Stimulated activated CD4-positive, alpha-beta T cell treated with anti-CD3 and anti-CD28 coated beads, Interleukin-2, amount 100 ng/mL, for 4 hours (primary cell): ENCODE measurements at places on chromosomes 7 and 10.

DNA sequence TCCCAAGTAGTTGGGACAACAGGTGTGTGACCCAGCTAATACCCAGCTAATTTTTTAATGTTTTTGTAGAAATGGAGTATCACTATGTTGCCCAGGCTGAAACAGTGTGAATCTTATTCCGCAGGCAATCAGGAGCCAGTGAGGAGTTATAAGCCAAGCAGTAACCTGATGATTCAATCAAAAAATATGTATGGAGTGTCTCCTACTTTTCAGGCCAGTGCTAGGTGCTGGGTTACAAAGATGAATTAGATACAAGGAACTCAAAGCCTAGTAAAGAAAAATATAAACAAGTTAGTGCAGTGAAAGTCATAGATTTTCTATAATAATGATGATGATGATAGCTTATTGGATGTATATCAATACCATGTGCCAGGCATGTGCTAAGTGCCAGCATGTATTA lies 13.2 kb upstream of the IFRD1 start:
- DNase-seq = no peak

DNA sequence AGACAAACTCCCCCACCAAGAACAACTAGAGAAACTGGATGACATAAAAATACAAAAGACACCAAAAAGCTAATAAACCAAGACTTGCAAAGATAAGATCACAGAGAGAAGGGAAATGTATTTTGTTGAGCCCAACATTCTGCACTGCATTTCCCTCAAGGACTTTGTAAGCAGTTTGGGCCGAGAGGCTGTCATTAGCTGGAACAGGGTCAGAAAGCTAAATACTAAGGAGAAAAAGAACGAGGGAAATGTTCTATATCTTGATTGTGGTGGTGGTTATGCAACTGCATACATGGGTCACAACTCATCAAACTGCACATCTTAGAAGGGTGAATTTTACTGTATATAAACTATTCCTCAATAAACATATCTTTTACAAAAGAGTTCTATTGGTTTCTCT lies 315.0 kb downstream of the IPMK start:
- no peak for DNase-seq

DNA sequence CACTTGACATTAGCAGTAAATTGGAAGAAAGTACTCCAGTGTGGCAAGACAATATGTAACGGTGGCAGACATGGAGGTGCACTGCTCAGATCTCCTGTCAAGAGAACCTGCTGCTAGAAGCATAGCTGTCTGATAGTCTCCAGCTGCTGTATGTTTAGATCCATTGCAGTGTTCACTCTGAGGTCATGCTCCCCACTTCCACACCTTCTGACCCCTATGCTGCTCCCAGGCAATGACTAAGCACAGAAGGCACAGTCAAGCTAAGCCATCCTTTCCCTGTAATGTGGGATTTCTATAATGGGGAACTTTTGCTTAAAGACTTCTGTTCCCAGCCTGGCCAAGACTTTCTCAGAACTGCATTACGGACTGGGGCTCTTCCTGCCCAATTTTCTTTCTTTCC lies 315.8 kb downstream of the HPSE2 start:
- no peak for DNase-seq

- DNase-seq = no peak
Observed at GRCh38 chr7:8338206-8338605, 76.2 kb upstream of the ICA1 start.

GRCh38 chr10:88450201-88450600 lies 132.9 kb downstream of the RNLS start:
- DNase-seq = no peak
